ENCODE measurements at places on chromosomes 4 and X. TPM values are rescaled to one million over a fixed set of nuclear protein-coding genes. Genes with fewer than 3 reads are reported as not detected.

DNA sequence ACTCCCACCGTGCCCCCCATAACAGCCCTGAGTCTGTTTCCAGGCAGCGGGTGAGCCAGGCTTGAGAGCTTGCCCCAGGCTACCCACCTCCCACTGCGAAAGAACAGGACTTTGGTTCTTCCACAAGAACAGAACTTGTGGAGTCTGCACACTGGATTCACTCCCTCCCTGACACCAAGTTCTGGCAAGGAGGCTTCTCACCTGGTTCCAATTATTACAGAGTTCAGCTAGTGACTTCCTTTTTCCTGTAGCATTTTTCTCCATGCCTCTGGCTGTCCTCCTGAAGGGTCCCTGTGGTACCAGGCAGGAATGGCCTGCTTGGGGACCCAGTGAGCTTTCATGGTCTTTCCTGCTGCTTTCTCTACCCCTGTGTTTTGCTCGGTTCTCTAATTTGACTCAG is 208.6 kb upstream of the SFRP2 start:
- no peak for DNase-seq

GRCh38 chr4:138558886-138559285 is 316.7 kb upstream of the SLC7A11 start:
- no peak for DNase-seq

- no peak for DNase-seq
Measured at GRCh38 chr4:150588316-150588715, 6.4 kb downstream of the MAB21L2 start.

DNA sequence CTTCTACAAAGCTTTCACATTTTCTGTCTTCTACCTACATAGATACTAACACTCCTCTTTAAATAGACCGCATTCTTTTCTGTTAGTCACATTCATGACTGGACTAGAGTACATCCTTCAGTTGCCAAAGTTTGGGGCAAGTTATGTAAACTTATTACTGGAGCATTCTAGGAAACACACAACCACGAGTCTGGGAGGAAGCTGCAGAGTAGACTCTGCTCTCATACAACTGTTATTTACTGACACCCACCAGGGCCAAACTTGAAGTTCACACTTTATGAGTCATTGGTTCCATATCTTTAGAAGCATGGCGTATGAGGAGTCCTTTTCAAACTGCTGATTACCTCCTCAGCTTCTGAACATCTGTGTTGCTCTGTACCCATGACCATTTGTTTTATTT is 87.0 kb downstream of the RNF150 start:
- DNase-seq, result no peak

DNA sequence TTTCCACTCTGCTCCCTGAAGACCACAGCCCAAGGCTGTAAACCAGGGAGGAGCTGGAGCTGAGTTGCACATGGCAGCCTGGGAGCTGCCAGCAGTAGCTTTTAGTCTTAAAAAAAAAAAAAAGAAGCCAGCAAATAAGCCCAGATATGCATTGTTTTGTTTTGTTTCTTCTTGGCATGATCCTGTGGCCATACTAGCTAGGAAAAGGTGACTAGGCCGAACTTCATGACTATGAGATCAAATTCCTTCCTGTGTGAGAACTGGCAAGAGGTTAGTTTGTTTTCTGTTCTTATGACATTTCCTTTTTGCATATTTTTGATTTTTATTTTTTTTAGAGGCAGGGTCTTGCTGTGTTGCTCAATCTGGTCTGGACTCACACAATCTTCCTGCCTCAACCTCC is 323.3 kb downstream of the DCTD start:
- DNase-seq, result no peak

GRCh38 chr4:870951-871350 is 45.0 kb upstream of the CPLX1 start:
- no peak for DNase-seq

- DNase-seq, result no peak
Measured at GRCh38 chr4:5034206-5034605, 14.9 kb upstream of the CYTL1 start.

- DNase-seq, result no peak
Measured at GRCh38 chr4:680551-680927, 6.2 kb downstream of the MYL5 start.

- DNase-seq, result no peak
Measured at GRCh38 chrX:95505721-95506120, 1178.9 kb upstream of the DIAPH2 start.

DNA sequence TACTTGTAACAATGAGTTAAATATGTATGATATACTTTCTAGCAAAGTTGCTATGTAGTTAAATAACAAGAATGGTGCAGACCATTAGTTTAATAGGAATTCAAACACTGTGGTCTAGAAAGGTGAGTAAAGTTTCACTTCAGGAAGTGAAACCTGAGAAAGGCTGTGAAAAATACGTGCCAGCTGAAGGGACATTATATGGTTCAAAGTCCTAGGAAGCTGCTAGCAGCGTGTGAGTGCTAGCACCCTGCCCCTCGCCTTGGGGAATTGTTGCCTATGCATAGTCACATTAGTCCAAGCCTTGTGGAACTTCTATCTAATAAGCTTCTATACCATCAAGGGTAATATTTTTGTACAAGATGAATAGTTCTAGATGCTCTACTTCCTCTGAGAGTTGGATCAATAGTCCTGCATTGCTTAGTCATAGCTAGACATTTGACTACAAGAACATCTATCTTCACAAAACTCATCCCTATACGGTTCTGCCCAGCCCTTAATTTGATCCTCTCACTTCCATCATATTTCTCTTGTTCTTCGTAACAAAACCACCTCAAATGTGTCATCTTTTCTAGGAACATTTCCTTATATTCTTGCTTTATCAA is 45.8 kb upstream of the ARSJ start:
- DNase-seq, result no peak

- DNase-seq, result no peak
Measured at GRCh38 chrX:50648156-50648555, 165.8 kb downstream of the SHROOM4 start.

- no peak for DNase-seq
Measured at GRCh38 chr4:41044791-41045190, 169.6 kb downstream of the APBB2 start.

DNA sequence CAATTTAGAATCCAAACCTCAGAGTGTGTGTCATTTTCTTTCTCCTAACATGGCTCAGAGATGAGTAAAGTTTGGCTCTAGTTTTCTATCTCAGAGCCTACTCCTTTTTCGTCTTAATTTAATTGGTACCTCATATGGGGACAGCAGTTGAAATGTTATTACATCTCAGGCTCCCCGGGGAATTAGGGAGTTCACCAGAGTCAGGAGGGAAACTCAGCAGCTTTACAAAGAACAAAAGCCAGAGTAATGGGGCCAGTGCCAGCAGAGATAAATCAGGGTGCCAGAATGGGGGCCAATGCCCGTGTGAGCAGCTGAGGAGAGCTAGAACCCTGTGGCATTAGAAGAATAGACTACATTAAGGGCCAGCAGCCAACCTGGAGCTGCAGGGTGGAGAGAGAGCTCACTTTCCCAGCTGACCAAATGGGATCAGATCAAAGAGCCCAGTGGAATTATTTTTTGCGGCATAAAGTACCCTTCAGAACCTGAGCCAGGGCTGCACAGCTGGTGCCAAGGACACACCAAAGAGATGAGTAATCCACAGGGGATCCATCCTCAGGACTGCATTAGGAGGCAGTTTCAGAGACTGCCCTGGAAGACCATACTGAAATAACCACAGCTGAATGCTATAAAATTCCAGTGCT is 207.1 kb upstream of the DKK2 start:
- DNase-seq, result no peak

DNA sequence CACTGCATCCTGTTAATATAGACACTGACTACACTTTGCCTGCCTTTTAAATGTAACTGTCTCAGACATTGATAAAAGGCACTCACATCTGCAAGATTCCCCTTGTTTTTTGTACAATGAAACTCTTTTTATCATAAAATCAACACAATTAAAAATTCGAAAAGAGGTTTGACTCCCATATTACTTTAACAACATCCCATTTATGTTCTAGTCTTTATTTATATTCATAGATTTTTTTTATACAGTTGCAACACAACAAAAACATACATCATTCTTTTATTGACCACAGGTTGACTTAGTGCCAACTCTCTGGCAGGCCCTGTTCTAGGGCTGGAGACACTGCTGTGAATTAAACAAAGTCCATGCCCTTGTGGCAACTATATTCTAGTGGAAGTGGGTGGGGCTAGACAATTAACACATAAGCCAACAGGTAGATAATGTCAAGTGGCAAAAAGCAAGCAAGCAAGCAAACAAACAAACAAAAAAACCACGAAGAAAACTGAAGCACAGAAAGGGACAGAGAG is 36.8 kb downstream of the ANK2 start:
- DNase-seq, result no peak

- no peak for DNase-seq
Measured at GRCh38 chr4:89352541-89352940, 44.9 kb upstream of the GPRIN3 start.

Gene RFC1
- 72.2 TPM for total RNA-seq

Gene HS6ST2
- 0.38 TPM for total RNA-seq

Gene TNIP2
- total RNA-seq, result 56.1 TPM

Gene MAGEA12
- not detected for total RNA-seq

Gene TNMD
- total RNA-seq, result not detected

Gene ARL9
- total RNA-seq, result not detected

Gene IKBKG
- 51.9 TPM for total RNA-seq

All from activated CD4-positive, alpha-beta memory T cell treated with anti-CD3 and anti-CD28 coated beads, Interleukin-2, amount 10 ng/mL, durations not matched to agents 7 days and 5 days (primary cell).